ENCODE measurements at places on chromosomes 2 and 18. TPM values are rescaled to one million over a fixed set of nuclear protein-coding genes. Genes with fewer than 3 reads are reported as not detected.
A peak's percentile ranks its signal among the peaks of the same experiment; 100 is the strongest.

Gene SLC11A1
- total RNA-seq, result 0.05 TPM

DNA sequence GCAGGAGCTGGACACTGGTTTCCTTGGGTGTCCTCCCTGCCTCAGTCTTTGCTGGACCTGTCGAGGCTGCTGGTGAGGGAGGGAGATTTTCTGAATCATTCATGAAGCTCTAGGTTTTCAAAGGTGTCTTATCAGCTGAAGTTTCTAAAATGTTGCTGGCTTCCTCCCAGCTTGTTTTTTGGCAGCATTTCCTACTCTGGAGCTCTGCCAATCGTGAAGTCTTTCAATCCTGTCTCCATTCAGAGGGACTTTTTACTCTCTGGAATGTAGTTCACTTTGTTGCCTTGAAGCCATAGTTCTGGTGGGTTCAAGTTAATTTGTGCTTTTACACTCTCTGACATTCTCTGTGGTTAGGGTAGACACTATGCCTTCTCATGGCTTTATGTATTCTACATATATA is 23.9 kb downstream of the SNTG2 start:
- DNase-seq, result no peak

- DNase-seq, result peak; percentile 10
Measured at GRCh38 chr18:31857526-31858106, 85.3 kb downstream of the TRAPPC8 start.

Gene RMND5A
- 28.7 TPM for total RNA-seq

Gene TCF7L1
- 6.8 TPM for total RNA-seq

- DNase-seq, result no peak
Measured at GRCh38 chr2:239411549-239412319, 10.9 kb upstream of the HDAC4 start.

DNA sequence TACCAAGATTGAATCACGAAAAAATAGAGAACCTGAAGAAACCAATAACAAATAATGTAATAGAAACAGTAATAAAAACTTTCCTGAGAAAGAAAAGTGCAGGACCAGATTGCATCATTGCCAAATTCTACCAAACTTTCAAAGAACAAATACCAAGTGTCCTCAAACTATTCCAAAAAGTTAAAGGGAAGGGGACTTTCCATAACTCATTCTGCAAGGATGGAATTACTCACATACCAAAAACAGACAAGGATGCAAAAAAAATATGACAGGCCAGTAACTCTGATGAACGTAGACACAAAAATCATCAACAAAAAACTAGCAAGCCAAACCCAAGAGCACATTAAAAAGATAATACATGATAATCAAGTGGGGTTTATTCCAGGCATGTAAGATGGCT is 172.3 kb upstream of the SLC35G4 start:
- no peak for DNase-seq

DNA sequence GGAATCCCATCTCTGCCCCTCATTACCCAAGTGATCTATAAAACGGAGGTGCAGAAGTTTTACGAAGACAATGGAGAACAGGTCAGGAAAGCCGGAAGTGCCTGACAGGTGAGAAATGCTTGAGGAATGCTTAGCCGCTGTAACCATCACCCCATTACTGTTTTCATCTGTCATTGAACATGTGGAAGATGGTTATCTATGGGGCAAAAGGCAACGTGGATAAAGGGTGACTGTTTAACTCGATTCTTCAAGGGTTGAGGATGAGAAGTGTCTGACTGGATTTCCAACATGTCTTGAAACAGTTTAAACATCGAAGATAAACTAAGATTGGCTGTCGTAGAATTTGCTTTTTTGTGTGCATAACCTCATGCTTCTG is 17.3 kb downstream of the HK2 start:
- DNase-seq, result no peak

Gene ACKR3
- 3.6 TPM for total RNA-seq

GRCh38 chr2:37812941-37813730 is 112.0 kb upstream of the RMDN2 start:
- DNase-seq, result no peak

DNA sequence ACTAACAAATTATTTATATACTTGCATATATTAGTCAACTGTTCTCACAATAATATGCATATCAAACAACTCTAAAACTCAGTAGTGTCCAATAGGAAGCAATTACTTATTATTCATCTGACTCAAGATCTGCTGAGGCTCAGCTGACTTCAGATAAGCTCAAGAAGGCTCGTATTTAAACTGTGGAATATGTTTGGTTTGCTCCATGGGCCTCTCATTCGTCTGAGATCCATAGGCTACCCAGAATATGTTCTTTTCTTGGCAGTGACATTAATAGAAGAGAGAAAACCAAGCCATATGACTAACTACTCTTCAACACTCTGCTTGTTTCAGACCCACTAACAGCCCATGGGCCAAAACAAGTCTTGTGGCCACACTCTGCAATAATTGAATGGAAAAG is 107.7 kb upstream of the MAP2 start:
- DNase-seq, result no peak

Gene VWA3B
- total RNA-seq, result not detected

GRCh38 chr2:37585295-37585908 is 86.0 kb downstream of the CDC42EP3 start:
- DNase-seq, result no peak

DNA sequence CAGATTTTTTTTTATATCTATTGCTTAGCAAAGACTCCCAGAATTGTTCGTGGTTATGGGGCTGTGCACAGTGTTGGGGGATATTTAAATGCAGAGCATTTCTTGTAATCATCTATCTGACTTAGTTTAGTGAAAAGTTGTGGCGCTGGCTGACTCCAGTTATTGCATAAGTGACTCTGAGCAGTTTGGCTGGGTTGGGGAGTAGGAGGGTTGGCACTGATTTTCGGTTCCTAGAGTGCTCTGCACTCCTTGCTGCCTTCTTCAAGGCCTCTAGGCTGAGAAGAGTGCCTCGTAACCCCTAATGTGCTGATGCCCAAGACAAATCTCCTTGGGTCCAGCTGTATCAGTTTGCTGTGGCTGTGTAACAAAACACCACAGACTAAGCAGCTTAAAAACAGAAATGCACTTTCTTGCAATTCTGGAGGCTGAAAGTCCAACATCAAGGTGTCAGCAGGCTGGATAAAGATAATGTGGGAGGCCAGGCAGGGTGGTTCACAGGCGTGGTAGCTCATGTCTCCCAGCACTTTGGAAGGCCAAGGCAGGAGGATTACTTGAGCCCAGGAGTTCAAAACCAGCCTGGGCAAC is 6.5 kb upstream of the IMPA2 start:
- no peak for DNase-seq

Gene CD8B
- not detected for total RNA-seq

- DNase-seq, result no peak
Measured at GRCh38 chr2:12236136-12236844, 480.4 kb upstream of the TRIB2 start.

Gene TUBA3E
- not detected for total RNA-seq

- no peak for DNase-seq
Measured at GRCh38 chr2:17877811-17878280, 621 bp upstream of the KCNS3 start.

Gene NEU4
- 0.29 TPM for total RNA-seq

GRCh38 chr18:61676773-61677434 is 215.9 kb downstream of the RNF152 start:
- no peak for DNase-seq

DNA sequence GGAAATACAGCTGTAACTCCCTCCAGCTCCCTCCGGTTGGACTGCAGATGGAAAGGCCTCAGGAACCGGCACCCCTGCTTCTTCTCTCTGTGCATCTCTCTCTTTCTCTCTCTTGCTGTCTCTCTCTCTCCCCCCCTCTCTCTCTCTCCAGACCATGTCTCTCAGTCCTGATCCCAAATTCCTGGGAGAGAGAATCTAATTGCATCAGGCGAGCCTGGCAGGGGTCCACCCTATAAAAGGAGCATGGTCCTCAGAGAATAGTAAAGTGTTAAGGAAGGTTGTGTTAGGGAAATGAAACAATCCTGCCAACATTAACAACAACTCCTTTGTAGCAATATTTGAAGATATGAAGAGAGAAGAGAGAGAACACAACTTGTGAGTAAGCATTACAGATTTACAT is 36.7 kb downstream of the VIT start:
- no peak for DNase-seq

Gene SFXN5
- 16.9 TPM for total RNA-seq

DNA sequence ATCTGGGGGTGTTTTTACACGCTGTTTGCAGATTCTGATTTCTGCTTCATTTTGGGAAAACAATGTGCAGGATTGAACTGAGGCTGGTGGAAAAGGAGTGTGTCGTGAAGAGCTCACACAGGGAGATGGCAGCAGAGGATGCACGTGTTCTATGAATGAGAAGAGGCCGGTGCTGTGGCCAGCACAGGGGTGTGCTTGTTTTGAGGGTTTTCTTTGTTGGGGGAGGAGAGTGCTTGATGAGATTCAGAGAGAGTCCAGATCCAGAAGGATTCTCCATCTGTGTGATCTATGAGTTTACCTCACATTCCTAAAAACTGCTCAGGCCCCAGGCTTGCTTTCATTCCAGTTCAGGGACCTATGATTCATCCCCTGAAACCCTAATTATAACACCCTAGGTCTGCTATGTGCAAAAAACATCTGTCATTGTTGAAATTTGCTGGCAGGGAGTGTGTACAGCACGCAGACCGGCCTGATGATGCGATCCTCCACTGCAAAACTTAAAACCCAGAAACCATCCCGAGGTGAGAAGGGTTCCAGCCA is 12.1 kb downstream of the TGFA start:
- DNase-seq, result no peak

Gene NAB1
- total RNA-seq, result 17.0 TPM

- no peak for DNase-seq
Measured at GRCh38 chr2:206527153-206527552, 83.8 kb downstream of the ADAM23 start.

Gene GREB1
- 0.64 TPM for total RNA-seq

DNA sequence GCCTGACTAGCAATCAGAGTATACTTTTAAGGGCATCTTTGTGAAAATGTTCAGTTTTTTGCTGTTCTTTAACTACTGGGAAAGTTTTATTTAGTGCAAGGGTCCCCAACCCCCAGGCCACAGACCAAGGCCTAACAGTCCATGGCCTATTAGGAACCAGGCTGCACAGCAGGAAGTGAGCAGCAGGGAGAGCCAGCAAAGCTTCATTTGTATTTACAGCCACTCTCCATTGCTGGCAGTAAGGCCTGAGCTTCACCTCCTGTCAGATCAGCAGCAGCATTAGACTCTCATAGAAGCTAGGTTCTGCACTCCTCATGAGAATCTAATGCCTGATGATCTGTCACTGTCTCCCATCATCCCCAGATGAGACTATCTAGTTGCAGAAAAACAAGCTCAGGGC is 17.1 kb upstream of the NR4A2 start:
- no peak for DNase-seq

DNA sequence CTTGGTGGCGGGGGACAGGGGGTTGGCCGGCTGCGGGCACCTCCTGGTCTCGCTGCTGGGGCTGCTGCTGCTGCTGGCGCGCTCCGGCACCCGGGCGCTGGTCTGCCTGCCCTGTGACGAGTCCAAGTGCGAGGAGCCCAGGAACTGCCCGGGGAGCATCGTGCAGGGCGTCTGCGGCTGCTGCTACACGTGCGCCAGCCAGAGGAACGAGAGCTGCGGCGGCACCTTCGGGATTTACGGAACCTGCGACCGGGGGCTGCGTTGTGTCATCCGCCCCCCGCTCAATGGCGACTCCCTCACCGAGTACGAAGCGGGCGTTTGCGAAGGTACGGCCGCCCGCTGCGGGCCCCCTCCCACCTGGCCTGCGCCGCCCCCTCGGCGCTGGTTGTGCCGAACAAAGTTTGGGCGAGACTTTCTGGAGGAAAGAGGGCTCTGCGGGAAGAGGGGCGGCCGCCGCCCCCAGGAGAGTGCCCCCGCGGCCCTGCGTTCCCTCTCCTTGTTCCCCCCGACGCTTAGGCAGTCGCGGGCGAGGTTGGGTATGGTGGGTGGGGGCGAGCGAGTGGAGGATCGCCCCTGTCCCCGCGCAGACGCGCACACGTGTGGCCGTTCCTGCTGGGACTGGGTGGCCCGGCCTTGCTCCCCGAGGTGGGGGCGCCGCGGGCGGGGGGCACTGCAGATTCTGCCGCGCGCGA is 866 bp downstream of the CRIM1 start:
- no peak for DNase-seq

DNA sequence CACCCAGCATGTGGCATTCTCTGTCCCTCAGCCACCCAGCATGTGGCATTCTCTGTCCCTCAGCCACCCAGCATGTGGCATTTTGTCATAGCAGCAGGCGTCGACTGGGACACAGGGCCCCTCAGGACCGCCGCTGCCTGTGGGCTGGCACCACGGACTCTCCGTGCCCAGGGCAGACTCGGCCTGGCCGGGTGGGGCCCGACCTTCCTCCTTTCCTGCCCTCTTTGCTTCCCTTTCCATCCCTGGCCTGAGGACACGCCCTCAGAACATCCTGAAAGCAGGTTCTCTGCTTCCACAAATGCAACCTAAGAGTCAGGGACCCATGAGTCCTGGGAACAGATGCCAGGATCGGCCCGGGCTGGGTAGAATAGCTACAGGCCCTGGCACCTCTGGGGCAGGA is 291.4 kb upstream of the SALL3 start:
- no peak for DNase-seq

Gene CRACDL
- total RNA-seq, result 13.3 TPM

DNA sequence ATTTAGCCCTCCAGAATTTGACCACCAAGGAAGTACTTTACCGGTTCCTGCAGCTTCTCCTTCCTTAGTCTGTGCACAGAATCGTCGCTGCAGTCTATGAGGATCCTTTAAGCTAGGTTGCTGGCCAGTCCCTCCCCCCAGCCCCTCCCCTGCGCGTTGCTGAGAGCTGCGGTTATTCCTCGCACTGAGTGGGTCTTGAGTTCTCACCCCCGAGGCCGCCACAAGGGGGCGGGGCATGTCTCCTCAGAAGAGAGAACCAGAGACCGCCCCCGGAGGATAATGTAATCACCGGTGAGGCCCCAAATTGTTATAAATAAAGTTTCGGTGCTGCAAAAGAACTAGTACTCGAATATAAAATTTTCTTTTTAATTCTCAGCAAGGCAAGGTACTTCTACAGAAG is 1184.9 kb upstream of the CDH2 start:
- DNase-seq, result no peak

- DNase-seq, result no peak
Measured at GRCh38 chr2:214341646-214342045, 69.2 kb upstream of the VWC2L start.

DNA sequence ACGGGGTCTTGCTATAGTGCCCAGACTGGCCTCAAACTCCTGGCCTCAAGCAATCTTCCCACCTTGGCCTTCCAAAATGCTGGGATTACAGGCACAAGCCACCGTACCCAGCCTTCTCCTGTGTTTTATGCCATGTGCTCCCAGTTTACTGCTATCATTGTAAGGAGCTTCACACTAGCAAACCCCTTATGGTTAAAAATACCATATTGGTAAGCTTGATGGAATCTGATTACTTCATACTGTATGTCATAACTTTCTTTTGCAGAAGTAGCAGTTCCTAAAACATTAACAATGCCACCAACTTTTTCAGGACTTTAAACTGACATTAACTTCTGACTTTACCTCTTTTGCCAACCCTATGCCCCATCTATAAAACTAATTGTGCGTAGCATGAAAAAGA is 36.2 kb downstream of the HAT1 start:
- DNase-seq, result no peak

GRCh38 chr18:43572163-43572562 is 294.9 kb upstream of the SYT4 start:
- DNase-seq, result no peak

- no peak for DNase-seq
Measured at GRCh38 chr2:233821196-233821595, 33.1 kb downstream of the HJURP start.

- no peak for DNase-seq
Measured at GRCh38 chr18:55504808-55505207, 83.2 kb downstream of the TCF4 start.

Gene RTTN
- 8.9 TPM for total RNA-seq

Gene COLEC12
- 13.2 TPM for total RNA-seq

GRCh38 chr2:121796239-121796638 is 40.8 kb downstream of the TSN start:
- DNase-seq, result no peak

Data from glomerular endothelial cell (primary cell).